NCI-H774 (cell line): ENCODE measurements at places on chromosomes 3 and 15.

- DNase-seq: no peak
These were observed 9.2 kb downstream of the CSRNP1 start for GRCh38 chr3:39144095-39144747.

GRCh38 chr3:16719426-16719825 lies 114.2 kb upstream of the DAZL start:
- no peak for DNase-seq

DNA sequence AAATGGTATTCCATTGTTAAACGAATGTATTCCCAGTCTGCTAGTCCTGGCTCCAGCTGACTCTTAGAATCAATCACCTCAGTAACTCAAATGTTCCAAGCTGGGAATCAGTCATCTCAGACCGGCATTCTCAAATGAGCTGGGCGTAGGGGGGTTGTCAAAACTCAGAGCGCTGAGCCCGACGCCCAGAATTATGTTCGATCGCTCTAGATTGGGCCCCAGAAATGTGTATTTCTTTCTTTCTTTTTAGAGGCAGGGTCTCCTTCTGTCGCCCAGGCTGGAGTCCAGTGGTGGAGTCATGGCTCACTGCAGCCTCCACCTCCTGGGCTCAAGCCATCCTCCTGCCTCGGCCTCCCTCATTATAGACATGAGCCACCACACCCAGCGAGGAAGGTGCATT lies 99.3 kb upstream of the IGF1R start:
- no peak for DNase-seq

GRCh38 chr3:133362539-133362938 lies 37.3 kb upstream of the BFSP2 start:
- peak; percentile 15 for DNase-seq

- DNase-seq: no peak
These were observed 94.2 kb downstream of the ADAMTS17 start for GRCh38 chr15:100247228-100248225.

- DNase-seq: no peak
These were observed 45.7 kb downstream of the GSK3B start for GRCh38 chr3:120048355-120049041.

GRCh38 chr3:13748276-13748879 lies 131.5 kb downstream of the WNT7A start:
- no peak for DNase-seq

DNA sequence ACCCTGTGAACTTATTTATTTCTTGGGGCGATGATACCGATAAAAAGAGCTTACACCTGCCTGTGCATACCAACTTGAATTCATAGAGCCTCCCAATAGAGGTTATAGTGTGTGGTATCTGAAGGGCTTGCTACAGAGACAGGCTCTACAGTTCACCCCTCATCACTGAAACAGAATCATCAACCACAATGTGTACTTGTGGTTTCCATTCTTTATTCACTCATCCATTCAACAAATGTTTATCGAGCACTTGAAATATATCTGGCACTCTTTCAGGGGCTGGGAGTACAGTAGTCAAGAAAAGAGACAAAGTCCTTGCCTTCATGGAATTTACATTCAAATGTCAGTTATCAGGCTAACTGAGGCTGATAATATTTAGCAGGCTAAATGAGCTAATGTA lies 134.4 kb upstream of the SKOR1 start:
- DNase-seq: peak; percentile 71

DNA sequence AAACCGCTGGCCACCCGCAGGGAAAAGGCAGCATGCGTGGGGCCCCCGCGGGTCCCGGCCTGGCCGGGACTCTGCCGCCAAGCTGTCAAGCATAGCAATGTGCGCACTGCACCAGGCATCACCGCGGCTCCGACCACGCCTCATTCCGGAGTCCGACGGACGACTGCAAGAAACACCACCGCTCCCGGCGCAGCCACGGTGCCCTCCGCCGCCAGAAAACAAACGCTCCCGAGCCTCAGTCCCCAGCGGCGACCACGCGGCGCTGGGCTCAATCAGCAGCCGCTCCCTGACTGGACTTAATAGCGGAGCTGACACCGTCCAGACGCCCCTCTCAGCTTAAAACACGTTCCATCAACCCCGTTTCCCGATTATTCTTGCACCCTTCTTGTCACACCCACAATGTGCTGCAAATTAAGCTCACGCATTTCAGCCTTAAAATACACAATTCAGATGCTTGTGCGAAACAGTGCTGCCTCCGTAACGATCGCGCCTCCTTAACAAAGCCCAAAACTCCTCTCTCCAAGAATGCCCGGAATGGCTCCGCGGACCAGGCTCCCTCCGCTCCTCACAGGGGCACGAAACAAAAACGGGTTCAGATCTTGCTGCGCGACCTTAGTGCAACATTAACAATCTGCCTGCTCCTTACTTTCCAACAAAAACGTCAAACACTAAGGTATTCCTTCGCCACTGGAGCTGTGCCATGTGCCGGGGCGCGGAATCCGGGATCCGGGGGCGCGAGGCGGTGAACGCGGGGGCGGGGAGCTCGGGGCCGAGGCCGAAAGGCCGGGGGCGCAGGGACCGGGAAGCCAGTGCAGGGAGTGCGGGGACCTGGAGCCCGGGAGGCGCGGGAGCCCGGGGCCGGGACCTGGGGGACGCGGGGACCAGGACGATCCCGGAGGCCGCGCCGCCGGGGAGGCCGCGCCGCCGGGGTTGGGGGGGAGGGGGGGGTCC lies 655 bp downstream of the CYFIP1 start:
- peak; percentile 4 for DNase-seq

- DNase-seq: no peak
These were observed 11.4 kb upstream of the PEX5L start for GRCh38 chr3:180048103-180048502.

- no peak for DNase-seq
These were observed 252.1 kb downstream of the NTRK3 start for GRCh38 chr15:88004399-88004798.

DNA sequence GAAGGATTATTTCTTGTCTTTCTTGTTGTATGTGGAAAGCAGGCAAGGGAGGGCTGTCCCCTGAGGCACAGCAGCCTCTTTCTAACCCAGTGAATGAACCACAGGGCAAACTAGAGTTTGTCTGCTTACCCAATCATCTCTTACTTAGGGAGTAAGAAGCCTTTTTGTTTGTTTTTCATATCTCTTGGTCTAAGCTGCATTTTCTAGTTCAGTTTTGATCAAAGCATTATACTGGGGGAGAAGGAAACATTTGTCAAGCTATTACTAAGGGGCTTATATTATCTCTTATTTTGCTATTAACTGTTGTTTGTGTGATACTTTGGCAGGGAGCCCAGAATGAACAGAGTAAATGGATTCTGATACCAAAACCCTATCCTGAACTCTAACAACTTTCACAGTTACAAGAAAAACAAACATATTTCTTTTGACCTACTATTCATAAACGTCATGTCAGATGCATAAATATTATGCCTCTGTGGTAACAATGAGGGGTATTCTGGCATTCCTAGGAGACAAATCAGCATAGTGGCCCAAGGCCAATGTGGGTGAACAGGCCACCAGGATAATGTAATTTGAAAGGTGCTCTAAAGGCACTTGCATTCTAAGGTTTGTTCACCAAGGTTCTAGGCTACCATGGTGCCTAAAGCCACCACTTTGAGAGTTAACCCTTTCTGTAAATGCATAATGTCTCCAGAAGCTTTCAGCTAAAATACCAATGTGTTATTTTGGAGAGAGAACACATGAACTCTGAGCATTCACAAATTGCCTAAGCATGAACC lies 271.6 kb upstream of the ZPLD1 start:
- peak; percentile 41 for DNase-seq

DNA sequence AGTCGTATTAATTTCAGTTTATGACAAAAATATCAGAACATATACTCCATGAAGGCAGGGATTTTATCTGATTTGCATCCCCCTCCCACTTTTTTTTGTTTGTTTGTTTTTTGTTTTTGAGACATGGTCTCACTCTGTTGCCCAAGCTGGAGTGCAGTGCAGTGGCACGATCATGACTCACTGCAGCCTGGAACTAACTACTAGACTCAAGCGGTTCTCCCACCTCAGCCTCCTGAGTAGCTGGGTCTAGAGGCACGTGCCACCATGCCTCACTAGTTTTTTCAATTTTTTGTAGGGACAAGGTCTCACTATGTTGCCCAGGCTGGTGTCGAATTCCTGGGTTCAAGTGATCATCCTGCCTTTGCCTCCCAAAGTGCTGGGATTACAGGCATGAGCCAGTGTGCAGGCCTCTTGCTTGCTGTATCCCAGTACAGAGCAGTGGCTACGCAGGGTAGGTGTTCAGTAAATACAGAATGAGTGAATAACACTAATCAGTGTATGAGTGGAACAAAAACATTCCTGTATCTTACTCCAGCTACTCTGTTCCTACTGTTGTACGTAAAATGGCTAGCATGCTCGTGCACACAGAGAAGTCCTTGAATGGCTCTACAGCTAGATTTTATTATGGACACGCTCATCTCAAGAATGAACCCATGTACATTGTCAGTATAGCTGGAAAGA lies 272.4 kb downstream of the FOXP1 start:
- no peak for DNase-seq

DNA sequence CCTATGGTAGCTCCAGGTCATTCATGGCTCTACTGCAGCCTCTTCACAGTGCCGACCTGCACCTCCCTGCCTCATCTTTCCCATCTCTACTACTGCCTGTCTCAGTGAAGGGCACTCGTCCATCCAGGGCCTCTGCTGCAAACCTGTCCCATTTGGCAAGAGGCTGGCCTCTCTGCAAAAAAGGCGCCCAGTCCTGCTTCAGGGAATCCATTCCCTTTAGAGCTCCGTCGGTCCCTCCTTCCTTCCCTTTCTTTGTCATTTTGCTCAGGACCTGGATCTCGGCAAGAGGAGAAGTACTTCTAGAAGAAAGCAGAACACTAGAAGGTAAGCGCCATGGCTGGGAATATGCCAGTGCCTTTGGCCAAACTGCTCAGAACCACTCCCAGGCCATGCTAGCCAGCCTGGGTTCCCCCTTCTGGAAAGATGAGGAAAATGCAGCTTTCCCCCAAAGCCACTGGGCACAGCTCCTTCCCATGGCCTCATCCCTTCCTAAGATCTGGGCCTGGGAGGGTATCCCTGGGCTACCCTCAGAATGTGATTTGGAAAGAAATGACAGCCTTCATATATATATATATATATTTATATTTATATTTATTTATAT lies 6.4 kb upstream of the ISL2 start:
- DNase-seq: no peak

DNA sequence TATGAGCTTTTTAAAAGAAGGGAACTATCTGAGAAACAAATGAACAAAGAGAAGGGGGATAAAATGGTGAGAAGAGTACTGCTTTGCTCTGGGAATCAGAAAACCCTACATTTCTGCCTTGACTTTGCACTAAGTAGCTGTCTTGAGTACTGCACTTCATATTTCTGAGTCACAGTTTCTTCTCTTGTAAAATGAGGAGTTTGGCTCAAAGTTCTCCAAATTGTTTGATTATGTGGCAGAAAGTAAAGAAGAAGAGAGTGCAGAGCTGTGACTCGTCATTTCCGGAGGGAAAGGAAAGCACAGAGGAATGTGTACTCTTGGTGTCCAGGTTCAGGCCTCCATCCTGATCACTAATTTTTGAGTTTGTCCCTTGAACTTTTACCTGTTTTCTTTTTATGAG lies 54.7 kb downstream of the TP63 start:
- DNase-seq: no peak

GRCh38 chr15:80852676-80853075 lies 73.5 kb downstream of the CEMIP start:
- no peak for DNase-seq

DNA sequence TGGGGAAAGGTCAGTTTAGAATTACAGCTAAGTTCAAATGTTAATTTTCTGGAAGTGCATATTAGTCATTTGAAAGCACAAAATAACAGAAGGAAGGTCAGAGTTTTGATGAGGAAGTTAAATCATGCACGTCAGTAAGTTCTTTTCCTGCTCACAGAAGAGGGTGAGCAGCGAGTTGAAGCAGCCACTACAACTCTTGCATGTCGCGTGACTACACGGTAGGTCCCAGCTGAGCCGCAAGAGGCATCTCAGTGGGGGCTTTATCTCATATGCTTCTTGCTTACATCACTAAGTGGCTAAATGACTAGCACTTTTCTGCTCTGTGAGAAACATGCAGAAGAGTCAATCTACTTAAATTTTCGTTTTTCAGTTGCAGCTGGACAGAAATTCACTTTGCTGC lies 21.3 kb upstream of the SEC62 start:
- DNase-seq: no peak

GRCh38 chr15:33639978-33640377 lies 328.3 kb upstream of the CHRM5 start:
- DNase-seq: peak; percentile 9

- DNase-seq: no peak
These were observed 48.1 kb downstream of the BFSP2 start for GRCh38 chr3:133447750-133448477.

GRCh38 chr3:16897254-16897926 lies 12.6 kb downstream of the PLCL2 start:
- peak; percentile 24 for DNase-seq

DNA sequence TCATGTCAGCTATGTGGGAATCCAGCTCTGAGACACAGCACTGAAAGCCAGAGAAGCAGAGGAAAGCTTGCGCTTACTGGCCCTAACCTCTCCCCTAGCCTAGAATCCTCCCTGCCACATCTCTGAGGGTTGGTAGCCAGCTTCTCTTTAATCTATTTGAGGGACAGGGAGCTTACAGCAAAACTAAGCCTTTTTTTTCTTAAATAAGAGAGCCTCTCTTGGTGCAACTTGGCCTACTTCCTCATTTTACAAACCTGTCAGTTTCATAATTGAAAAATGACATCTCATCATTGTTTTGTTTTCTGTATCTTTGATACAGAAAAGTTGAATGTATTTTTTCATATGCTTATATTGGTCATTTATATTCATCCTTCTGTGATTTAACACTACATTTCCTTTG lies 193.9 kb downstream of the ZNF621 start:
- no peak for DNase-seq

DNA sequence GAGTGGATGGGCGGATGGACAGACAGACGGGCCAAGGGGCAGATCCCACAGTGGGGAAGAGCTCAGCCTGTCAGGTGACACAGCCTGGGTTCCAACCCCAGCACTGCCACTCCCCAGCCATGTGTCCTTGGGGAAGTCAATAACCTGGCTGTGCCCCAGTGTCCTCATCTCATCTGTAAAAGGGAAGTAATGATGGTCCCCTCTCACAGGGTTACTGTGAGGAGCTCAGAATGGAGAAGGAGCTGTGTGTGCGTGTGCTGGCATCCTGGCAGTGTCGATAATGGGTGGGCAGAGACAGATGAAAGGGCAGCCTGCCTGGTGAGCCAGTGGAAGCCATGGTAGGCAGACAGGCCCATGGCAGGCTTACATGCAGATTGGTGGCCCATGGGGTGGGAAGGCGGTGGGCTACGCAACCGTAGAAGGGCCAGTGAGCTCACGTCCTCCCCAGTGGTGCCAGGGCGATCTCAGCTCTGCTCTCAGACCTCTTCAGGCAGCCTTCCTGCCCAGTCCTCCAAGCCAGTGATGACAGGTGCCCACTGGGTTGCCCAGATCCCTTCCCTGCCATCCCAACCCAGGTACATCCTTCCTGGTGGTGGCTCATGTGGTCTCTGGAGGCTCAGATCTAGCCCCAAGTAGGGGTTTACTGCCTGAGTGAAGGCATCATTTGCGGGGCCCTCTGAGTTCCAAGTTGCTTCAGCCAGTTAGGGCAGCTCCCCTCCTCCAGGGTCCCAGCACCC lies 2.3 kb upstream of the DNAJB8 start:
- DNase-seq: no peak

GRCh38 chr3:44476181-44476611 lies 1.3 kb downstream of the ZNF445 start:
- DNase-seq: no peak

GRCh38 chr3:37864904-37865303 lies 3.2 kb downstream of the CTDSPL start:
- DNase-seq: no peak
